ENCODE measurements at places on chromosomes 1 and 21.

GRCh38 chr1:210652329-210652954 lies 323.7 kb downstream of the HHAT start:
- DNase-seq: no peak

DNA sequence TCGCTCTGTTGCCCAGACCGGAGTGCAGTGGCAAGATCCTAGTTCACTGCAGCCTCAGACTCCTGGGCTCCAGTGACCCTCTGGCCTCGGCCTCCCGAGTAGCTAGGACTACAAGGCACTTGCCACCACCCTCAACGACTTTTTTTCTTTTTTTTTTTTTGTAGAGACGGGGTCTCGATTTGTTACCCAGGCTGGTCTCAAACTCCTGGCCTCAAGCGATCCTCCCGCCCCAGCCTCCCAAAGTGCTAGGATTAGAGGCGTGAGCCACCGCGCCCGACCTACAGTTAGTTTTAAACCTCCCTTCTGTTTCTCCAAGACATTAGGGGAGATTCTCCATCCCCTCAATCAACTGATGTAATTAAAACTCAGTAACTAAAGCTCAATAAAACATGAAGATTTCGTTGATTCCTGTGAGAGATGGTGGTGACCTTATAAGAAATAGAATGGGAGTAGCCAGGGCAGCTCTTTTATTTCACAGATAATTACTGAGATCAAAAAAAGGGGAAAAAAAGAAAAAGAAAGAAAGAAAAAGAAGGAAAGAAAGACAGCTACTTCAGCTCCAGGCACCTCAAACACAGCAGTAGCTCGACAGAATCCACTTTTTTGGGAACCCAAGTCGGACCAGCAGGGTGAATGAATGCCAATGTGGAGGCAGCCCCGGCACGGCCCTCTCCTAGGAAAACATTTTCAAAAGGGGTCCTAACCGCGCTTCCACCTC lies 598 bp downstream of the GON4L start:
- DNase-seq: no peak

GRCh38 chr1:176110203-176110602 lies 96.9 kb downstream of the COP1 start:
- no peak for DNase-seq

GRCh38 chr1:64733581-64734286 lies 11.1 kb upstream of the RAVER2 start:
- no peak for DNase-seq

DNA sequence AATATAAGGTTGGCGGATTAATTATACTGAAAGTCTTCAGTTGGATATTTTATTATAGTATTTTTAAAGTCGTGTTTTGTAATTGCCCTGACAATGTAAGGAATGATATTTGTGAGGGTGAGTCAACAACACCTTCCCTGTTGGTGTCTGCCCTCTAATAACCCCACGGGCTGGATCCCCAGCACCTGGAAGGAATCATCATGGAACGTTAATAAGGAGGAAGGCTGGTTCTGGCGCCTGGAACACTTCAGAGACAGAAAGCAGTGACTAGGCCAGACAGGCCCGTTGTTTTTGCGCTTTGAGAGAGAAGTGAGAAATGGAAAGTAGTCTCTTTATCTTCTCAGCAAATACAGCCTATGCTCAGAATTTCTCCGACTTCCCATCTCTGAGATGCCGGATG lies 31.6 kb downstream of the TEX35 start:
- DNase-seq: no peak

GRCh38 chr1:221675880-221676800 lies 65.7 kb downstream of the DUSP10 start:
- DNase-seq: no peak

Measured in NCI-H1930 (cell line).